Right ventricle myocardium superior (tissue), 1 donor: ENCODE measurements at places on chromosomes 6 and 20. TPM values are rescaled to one million over a fixed set of nuclear protein-coding genes. Genes with fewer than 3 reads are reported as not detected.

MYMX gene
- 0.56 TPM for total RNA-seq

GRCh38 chr6:122995921-122996793 is at the start of gene CLVS2:
TSS of gene CLVS2 (plus strand) at chr6:122996235. CDS start at chr6:122997778, 1,543 bp downstream.
- DNase-seq = no peak

DNA sequence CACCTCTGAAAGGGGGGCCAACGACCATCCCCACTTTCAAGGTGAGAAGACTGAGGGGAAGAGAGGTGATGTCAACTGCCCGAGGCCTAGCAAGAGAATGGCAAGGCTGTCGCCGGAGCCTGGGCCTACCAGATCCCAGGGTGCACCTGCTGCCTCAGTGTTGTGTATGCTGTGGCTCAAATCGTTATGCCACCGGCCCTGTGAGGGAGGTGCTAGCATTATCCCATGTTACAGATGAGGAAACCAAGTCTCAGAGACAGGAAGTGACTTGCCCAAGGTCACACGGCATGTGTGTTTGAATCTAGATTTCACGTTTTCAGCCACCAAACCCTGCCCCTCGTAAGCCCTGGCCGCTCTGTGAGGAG is 152.5 kb downstream of the CEBPB start:
- DNase-seq = no peak

- DNase-seq = no peak
Measured at GRCh38 chr6:90062667-90063066, 168.4 kb downstream of the GJA10 start.

- DNase-seq = no peak
Measured at GRCh38 chr20:366041-366718, 14.4 kb upstream of the TRIB3 start.

BPIFB2 gene
- total RNA-seq = not detected

DNA sequence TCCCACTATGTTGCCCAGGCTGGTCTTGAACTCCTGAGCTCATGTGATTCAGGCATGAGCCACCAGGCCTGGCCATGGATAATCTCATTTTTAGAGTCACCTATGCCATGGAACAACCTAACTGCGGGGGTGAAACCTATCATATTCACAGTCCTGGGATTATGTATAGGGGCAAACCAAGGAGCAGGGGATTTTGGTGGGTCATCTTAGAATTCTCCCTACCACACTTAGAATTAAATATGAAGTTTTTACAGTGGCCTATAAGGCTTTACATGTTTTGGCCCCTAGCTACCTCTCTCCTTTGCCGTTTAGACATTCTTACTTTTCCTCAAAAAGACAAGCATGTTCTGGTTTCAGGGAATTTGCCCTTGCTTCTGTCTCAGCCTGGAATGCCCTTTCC is 20.6 kb upstream of the VEGFA start:
- no peak for DNase-seq

DNA sequence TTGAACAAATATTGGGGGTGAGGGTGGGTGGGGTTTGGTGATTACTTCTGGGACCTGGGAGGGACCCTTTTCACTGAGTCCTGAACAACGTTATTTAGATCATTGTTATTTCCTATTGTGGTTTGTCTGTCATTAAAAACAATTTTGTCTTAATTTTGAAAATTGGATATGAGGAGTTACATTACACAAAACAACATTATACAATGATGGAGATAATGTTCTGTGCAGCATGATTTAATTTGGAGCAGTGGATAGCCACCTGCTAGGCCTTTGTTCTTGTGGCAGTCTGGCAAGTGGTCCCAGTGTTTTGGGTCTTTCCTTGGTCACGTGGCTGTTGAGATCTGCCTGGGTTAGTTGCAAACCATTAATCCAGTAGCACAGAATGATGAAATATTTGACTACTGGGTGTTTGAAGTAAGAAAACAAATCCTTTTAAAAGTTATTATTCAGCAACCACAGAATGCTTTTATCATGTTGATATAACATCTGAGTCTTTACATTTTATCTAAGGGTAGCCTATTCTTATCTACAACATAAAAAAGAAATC is 172.8 kb downstream of the CDKAL1 start:
- no peak for DNase-seq

GRCh38 chr20:57573242-57573641 is 12.3 kb downstream of the PCK1 start:
- no peak for DNase-seq

DNA sequence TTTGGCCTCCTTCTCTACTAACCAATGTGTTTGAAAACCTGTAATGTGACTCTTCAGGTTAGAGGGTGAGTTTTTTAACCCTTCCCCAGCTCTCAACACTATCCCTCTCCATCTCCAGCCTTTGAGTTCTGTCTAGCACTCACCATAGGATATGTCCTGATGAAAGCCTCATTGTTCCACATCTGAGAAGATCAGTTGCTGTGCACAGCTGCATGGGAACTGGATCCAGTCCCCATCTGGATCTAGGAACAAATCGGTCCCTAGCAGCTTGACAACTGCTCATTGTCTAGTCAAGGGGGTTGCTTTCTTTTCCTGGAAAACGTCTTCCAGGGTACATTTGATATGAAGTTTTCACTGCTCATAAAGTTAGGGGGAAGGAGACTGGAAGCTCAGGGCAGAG is 45.4 kb upstream of the AGPAT4 start:
- DNase-seq = no peak

DNA sequence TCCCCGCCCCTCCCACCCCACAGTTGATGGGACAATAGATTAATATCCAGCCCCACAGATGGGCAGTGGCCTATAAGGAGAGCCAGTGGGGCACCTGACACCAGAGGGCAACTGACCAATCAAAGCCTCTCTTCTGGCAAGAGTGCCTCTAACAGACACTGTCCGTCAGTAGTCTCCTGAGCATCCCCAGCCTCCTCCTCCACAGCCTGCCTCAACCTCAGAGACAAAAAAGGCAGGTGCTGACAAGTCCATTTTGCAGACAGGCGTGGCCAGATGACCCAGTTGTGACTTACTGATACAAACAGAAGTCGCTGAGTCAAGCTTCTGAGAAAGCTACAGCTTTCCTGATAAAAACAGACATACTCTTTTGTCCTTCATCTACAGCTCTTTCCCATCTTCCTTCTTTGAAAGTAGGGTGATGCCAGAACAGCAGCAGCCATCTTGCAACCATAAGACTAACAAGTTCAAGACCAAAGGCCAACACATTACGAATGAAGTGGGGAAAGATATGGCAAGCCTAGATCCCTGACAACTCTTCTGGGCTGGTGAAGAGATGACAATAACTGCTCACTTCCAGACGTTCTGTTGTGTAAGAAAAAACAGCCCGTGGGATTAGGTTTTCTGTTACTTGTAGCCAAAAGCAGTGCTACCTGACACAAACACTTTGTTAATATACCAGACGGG is 12.3 kb downstream of the PPIL1 start:
- no peak for DNase-seq

DNA sequence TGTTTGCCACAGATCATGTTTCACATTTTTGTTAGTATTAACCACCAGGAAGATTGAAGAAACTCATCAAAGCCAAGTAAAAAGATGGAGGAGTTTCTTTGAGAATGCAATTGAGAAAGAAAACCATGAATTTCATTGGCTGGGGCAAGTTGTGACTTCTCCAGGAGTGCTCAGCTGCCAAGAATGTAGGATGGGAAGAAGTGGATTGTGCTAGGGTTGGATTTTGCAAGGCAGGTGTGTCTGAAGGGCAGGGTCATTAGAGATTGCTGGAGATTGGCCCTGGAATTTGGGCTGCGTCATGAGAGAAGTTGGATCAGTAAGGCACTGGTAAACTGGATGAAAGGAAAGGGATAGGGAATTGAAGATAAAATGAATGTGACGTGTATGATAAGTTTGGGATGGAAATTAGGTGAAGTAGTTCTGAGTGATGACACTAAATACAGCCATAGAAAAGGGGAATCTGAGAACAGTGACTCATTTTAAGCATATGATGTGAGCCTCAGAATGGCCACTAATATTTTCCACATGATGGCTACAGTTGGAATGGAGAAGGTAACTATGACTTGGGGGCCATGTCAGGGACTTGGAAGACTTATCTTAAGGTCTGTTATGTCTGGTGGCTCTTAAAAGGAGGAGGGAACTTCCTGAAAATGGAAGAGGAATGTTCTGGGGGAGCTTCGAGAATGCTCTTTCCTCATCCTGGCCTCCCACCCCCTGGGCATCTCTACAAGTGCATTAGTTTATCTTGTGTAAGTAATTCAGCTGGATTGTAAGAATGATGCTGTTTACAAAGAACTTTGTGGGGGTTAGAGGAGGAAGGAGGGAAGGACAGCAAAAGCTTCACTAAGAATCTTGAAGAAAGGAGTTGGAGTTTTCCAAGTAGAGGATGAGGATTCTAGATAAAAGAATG is 27.8 kb upstream of the ERVFRD-1 start:
- DNase-seq = no peak

GRCh38 chr6:107361753-107362604 is 97.4 kb downstream of the PDSS2 start:
- no peak for DNase-seq

BMP2 gene
- 2.5 TPM for total RNA-seq

DNA sequence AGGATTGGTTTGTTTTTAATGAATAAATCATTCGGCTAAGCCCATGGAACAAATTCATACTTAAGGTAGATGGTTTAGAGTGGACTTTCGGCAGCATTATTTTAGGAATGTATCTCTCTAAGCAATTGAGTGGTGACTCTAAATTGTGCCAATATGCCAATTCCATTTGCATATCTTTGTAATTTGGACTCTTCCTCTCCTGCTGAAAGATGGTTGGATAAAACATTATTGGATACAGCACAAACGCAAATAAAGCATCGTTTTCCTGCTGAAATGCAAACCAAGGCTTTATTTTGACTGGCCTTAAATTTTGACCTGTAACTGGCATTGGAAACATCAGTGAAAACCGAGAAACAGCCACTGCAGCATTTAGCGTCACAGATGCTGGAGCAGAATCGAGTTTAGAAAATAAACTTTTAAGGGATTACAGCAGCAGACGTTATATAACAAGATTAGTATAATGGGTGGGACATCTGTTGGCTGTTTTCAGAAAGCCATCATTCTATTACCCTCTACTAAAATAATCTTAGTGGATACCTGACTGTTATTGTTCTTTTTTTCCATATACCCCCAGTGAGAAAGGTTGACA is 726.0 kb downstream of the KIF16B start:
- no peak for DNase-seq

DNA sequence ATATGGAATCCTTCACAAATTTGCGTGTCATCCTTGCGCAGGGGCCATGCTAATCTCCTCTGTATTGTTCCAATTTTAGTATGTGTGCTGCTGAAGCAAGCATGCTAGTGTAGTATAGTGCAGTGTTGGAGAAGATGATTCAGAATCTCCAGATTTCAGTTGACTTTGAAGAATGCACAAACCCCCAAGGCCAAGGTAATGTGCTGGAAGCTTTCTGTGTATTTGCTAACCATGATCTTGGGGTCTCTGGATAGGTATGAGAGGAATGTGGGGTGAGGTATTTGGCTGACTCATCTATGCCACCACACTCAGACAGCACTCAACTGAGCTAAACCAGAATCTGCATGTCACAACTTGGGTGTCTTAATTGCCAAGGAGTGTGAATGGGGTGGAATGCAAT is 42.6 kb upstream of the DEK start:
- DNase-seq = no peak

BMP6 gene
- 2.6 TPM for total RNA-seq

- no peak for DNase-seq
Measured at GRCh38 chr6:153167907-153168306, 36.8 kb upstream of the RGS17 start.
